ENCODE measurements at places on chromosomes 3 and 15.
A peak's percentile ranks its signal among the peaks of the same experiment; 100 is the strongest.

- no peak for DNase-seq
These were observed 244.2 kb downstream of the TLE3 start for GRCh38 chr15:69853544-69853951.

DNA sequence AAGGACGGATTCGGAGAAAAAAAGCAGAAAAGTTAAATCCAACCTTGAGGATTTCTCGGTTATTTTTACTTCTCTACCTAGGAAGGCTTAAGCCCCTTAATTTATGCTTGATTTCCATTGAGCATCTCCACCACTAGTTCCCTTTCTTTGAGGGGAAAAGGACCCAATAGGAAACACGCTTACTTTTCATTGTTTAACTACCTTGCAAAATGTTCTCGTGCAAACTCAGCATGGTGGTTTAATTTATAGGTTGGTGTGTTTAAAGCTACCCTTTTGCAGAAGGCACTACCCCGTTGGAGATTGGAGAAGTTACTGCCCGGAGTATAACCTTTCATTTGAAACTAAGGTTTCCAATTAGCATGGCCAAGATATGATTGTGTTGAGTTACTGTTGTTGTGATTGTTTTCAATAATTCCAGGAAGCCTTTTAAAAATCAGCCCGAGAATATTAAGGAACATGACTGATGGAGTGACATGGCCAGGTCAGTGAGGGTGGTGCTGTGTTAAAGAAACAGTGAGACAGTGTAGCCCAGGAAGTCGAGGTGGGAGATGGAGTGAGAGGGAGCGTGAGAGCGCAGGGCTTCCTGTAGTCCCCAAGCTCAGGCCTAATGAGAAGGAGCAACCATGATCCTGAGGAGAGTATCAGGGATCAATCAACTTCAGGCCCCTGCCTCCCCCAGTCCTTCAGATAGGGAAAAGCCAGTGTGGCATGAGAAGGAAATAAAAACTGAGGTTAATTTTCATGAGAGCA lies 76.6 kb downstream of the AQP9 start:
- no peak for DNase-seq

DNA sequence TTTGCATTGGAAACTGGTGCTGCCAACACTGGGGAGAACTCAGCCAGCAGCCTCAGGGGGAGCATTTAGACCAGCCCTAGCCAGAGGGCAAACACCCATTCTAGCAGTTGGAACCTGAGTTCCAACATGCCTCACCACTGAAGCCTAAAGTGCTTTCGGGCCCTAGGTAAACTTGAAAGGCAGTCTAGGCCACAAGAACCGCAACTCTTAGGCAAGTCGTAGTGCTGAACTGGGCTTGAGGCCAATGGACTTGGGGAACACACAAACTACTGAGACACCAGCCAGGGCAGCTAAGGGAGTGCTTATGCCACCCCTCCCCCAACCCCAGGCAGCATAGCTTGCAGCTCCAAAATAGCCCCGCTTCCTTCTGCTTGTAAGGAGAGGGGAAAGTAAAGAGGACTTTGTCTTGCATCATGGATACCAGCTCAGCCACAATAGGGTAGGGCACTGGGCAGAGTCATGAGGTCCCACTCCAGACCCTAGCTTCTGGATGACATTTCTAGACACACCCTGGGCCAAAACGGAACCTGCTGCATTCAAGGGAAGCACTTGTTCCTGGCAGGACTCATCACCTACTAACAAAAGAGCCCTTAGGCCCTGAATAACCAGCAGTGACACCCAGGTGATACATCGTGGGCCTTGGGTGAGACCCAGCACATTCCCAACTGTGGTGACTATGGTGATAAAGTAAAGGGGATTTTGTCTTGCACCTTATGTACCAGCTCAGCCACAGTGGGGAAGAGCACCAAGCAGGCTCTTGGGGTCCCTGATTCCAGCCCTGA lies 37.3 kb upstream of the TEX9 start:
- DNase-seq, result no peak

- DNase-seq, result no peak
These were observed 7.3 kb downstream of the KIF23 start for GRCh38 chr15:69421498-69421897.

DNA sequence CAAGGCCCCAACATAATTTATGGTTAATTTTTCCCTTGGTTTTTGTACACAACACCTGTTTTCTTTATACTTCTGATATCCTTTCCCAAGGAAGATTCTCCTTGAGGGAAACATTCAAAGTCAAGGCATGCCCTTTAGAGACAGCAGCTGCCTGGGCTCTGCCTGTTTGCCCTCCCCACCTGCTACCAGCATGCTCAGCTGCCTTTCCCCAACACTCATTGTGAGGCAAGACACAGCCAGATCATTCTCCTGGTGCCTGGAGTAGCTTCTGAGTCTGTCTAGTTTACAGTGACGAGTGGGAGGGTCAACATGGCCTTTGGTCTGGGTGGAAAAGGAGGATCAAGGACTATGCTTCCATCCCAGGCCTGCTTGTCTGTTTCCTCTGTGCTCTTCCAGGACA lies 132.5 kb downstream of the EPHB1 start:
- DNase-seq, result no peak

- DNase-seq, result no peak
These were observed 47.1 kb upstream of the AKAP13 start for GRCh38 chr15:85333132-85333831.

GRCh38 chr3:145981056-145981455 lies 179.9 kb downstream of the PLOD2 start:
- DNase-seq, result no peak

DNA sequence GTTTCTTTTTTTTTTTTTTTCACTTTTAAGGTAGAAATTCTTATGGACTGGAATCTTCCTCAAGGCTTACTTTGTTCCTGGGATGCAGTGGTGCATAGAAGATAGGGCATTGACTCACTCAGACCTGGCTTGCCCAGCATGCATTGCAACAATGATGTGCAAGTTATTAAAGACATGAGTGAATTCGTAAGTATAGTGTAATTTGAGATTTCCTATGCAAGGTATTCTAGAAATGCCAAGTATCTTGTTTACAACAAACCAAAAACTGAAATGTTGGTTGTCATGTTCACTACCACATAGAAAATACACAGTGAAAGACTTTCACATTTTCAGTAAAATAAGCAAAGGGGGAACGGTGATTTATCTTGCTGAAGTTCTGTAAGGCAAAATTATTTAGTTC lies 56.5 kb upstream of the FNDC3B start:
- DNase-seq, result no peak

- DNase-seq, result no peak
These were observed 17.1 kb upstream of the LZTFL1 start for GRCh38 chr3:45858809-45859543.

DNA sequence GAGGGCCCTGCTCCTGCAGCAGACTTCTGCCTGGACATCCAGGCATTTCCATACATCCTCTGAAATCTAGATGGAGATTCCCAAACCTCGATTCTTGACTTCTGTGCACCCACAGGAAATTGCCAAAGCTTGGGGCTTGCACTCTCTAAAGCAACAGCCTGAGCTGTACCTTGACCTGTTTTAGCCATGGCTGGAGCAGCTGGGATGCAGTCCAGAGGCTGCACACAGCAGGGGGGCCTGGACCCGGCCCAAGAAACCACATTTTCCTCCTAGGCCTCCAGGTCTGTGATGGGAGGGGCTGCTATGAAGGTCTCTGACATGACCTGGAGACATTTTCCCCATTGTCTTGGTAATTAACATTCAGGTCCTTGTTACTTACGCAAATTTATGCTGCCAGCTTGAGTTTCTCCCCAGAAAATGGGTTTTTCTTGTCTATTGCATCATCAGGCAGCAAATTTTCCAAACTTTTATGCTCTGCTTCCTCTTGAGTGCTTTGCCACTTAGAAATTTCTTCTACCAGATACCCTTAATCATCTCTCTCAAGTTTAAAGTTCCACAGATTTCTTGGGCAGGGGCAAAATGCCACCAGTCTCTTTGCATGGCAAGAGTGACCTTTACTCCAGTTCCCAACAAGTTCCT lies 11.8 kb upstream of the MYO5A start:
- no peak for DNase-seq

DNA sequence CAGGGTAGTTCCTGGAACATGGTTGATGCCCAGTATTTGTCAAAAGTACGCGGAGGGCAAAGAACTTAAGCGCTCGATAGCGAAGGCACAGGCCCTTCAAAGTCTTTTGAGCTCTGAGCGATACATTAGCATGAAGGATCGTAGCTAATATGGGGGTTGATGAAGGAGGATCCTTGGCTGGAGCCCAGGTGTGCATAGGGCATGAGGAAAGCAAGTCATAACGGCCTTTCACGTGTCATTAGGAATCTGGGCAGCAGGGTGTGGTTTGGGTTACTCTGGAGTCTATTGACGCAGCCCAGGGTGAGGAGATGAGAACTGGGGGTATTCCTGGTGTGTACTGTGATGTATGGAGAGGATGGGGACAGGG lies 31.7 kb downstream of the SPINK8 start:
- peak; percentile 40 for DNase-seq

GRCh38 chr15:72562386-72562785 lies 88.3 kb downstream of the ARIH1 start:
- DNase-seq, result no peak

DNA sequence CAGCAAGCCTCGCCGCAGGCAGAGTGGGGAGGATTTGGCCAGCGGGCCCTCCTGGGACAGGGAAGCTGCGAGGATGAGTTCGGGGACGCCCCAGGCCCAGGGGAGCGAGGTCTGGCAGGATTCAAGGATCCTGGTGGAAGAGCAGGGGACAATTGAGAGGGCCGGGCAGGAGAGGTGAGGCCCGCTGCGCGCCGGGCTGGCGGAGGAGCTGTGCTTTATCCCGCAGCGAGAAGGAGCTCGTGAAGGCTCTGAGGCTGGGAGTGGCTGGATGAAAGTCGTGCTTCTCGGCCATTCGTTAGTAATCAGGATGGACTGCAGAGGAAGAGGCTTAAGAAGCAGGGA lies 3.6 kb downstream of the SLC51A start:
- no peak for DNase-seq

DNA sequence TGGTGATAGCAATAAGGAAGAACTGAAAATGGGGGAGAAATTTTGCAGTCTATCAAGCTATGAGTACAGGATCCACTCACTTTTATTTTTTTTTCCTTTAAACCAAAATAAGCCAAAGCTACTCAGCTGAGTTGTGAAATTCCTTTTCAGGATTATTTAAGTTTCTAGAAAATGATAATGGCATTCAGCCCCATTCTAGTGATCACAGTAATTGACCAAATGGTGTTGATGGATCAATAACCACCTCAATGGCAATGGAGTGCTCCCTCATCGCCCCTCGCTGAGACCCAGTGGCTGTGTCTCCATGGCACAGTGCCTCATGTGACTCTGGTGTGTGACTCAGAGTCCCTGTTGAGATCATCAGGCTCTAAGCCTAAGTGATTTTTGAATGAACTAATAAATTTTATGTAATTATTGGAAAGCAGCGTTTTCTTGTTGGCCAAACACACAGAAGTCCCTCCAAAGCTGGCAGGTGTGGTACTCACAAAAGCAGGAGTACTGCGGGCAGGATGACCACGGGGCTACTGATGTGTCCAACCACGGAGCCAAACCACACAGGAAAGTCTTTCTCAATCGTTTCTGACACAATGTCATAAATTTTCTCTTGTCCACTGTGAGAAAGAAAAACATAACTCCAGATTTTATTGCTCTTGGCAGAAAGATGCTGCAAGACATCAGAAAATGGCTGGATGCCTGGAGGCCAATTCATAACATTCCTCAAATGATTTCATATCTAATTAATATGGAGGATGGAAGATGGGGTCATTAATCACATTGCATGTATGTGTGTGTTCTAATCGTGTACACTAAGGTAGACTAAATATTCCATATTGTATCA lies 14.4 kb upstream of the STARD5 start:
- DNase-seq, result no peak

GRCh38 chr15:99562238-99562637 lies 3.5 kb upstream of the MEF2A start:
- DNase-seq, result no peak

- DNase-seq, result no peak
These were observed 2.3 kb downstream of the TJP1 start for GRCh38 chr15:29819979-29820378.

GRCh38 chr15:57112178-57112577 lies 193.7 kb downstream of the TCF12 start:
- DNase-seq, result no peak

DNA sequence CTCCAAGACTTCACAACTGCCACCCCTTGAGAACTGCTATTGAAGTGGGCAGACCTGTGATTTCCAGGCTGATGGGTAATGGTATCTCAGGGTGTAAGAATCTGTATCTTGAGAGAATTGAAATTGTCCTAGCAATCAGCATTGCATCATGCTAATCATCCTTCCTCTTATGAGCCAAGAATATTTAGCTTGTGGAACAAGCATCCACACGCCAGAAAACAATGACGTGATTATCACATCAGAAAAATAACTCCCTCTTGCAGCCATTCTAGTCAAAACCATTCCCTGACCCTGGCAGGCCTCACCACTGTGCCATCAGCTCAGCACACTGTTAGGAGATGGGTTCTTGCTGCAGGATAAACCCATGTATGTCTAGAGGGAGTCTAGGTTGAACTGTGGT lies 6.7 kb downstream of the BCL2L10 start:
- no peak for DNase-seq

GRCh38 chr15:32743411-32744140 lies 25.8 kb downstream of the GREM1 start:
- no peak for DNase-seq

GRCh38 chr3:38095669-38096483 lies 41.1 kb downstream of the ACAA1 start:
- DNase-seq, result no peak

DNA sequence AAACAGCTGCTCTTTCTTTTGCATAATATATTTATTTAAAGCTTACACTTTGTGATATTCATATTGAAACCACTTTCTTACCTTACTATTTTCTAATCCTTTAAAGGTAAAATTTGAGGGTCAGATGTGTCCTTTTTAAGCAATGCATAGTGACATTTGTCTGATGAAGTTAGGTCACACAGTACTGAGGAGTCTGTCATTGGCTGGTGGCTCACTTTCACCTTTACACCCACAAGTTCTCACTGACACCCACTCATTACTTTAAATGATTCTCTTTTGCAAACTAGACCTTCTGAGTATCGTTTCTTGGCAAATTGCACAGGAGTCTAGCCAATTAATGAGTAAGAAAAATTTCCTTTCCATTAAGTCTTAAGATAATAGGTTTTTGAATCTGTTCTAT lies 758.3 kb upstream of the ARPP21 start:
- no peak for DNase-seq
